ENCODE measurements at places on chromosomes 1 and 21.

GRCh38 chr1:31327381-31327780 lies 30.5 kb downstream of the ZCCHC17 start:
- DNase-seq = no peak

DNA sequence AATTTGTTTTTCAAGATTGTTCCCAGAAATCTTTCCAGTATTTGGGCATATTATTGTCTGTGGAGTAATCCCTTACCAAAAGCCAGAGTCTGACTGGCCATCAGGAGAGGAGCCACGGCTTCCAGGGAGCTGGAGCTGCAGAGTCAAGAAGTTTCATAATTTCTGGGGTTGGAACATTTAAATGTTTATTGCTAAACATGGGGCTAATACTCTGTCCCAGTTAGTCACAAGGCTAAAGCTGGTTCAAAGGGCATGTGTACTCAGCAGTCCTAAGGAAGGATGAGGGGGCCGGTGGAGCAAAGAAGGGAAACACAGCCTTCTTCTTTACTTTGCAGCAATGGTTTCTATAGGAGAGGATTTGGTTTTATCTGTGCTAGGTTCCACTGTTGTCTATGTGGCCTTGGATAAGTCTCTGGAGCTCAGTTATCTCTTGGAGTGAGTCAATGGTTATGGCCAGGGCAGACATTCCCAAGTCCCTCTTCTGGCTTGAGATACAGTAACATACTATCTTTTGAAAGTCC lies 9.5 kb downstream of the DENND2D start:
- DNase-seq = no peak

- no peak for DNase-seq
Observed at GRCh38 chr1:36328713-36329112, 5.3 kb upstream of the EVA1B start.

- DNase-seq = no peak
Observed at GRCh38 chr1:203692565-203693470, 66.2 kb downstream of the ATP2B4 start.

DNA sequence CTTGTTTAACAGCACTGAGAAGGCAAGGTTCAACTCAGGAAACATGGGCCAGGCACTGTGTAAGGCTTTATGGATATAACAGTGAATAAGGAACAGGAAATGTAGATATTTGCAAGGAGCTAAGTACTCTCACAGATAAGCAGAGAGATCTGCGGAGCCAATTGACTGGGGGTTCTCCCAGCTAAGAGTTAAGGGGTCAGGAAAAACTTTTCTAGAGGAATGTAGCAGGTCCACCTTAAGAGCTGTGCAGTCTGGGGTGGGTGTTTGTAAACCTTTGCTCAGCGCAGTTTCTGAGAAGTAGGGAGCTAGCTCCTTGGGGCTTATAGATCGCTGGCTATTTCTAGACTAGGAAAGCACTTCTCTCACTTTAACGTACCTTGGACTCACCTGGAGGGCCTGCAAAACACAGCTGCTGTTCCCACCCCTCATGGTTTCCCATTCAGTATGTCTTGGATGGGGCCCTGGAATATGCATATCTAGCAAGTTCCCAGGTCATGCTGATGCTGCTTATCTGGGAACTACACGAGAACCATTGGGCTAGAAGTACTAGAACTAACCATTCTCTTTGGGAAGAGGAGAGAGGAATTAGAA lies 51.7 kb downstream of the TLCD4 start:
- DNase-seq = no peak

DNA sequence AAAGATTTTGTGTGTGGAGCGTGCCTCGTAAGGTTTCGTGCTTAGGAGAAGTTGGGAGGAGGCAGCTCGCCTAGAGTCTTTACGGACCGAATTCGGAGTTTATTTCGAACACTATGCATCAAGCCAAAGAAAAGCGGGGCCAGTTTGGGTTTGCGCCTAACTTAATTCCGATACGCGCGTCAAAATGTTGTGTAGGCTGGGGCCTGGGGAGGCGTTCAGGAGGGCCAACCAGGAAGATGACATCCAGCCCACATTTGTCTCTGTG lies 6.4 kb downstream of the FOXD2 start:
- no peak for DNase-seq

GRCh38 chr21:29453511-29453910 lies 154.8 kb downstream of the BACH1 start:
- DNase-seq = no peak

GRCh38 chr1:228818928-228819630 lies 83.8 kb downstream of the RHOU start:
- DNase-seq = no peak

DNA sequence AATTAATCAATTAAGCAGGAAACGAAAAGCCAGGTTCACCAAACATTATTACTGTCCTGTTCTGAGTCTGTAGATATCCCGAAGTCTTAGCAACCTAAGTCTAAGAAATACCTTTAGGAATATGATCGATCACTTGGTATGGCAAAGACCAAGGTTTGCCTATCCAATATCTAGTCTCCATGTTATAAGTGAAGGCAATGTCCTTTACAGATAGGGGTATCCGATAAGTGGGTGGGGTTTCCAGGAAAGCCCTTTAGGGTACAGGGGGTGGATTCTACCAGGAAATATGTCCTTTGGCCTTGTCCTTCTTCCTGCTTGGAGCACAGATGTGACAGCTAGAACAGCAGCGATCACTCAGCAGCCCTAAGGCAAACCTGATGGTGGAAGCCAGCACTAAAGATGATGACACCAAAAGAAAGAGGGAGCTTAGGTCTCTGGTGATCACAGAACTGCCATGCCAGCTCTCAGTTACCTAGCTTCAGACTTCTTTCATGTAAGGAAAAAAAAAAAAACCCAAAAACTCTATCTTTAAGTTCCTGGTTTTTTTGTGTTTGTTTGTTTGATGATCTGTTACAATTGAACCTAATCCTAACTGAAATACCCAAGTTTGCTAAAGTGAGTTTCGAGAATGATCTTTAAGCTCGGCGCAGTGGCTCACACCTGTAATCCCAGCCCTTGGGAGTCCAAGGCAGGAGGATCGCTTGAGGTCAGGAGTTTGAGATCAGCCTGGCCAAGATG lies 40.8 kb downstream of the DSTYK start:
- no peak for DNase-seq

DNA sequence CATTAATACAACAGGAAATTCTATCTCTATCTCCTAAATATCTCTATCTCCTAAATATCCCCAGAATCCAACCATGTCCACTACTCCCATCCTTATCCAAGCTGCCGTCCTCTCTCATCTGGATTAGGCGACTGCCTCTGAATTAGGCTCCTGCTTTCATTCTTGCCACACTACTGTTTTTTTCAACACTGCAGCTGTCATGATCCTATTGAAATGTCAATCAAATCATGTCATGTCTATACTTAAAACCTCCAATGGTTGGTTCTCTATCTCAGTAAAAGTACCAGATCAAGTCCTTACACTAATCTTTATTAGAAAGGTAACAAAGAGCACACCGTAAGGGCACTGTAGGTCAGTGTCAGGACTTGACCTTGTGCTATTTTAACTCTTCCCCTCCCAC lies 82.0 kb upstream of the NFIA start:
- no peak for DNase-seq

DNA sequence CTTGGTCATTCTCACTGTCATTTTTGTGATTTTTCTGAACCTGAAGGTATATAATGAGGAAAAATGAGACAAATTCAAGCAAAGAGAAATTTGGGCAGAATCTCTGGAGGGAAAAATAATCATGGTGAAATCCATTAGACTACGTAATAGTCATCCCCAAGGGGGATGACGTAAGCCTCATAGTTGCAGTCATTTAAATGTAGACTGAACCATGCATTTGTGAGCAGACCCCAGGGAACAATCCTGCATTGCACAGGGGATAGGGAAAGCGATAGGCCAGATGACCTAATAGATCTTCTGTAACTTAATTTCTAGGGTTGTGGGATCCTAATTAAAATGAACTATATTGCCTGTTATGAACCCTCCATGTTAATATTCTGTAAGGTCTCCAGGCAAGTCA lies 167.4 kb upstream of the C1orf21 start:
- DNase-seq = no peak

DNA sequence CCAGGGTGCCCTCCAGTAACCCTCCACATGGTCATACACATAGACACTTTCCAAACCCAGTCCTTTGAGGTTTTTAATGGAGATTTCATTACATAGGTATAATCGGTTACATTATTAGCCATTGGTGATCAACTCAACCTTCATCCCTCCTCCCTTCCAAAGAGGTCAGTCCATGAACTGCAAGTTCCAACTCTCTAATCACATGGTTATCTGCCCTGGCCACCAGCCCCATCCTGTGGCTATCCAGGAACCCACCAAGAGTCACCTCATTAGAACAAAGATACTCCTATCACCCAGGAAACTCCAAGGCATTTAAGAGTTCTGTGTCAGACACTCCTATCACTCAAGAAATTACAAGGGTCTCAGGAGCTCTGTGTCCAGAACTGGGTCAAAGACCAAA lies 12.2 kb downstream of the ATP1A4 start:
- no peak for DNase-seq

GRCh38 chr1:206842854-206843253 lies 22.6 kb upstream of the IL20 start:
- no peak for DNase-seq

- peak; percentile 54 for DNase-seq
Observed at GRCh38 chr1:156704930-156705320, 458 bp downstream of the CRABP2 start.

- DNase-seq = no peak
Observed at GRCh38 chr1:1284221-1285101, 4.2 kb downstream of the SCNN1D start.

DNA sequence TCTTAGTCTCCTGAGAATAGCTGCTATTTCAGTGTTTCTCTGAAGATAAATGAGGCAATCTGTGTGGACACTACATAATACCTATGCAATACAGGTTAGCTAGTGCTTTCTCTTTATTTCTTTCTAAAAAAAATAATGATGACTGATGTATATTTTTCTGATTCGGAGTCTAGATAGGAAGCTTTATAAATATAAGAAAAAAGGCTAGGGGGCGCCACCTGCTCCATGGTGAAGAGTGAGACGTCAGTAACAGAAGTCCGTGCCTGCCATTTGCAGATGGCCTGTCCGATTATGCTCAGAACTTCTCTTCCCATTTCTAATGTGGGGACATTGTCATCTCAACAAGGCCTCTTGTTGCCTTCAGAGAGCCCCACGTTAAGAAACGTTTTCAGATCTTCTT lies 26.4 kb downstream of the QSOX1 start:
- no peak for DNase-seq

- DNase-seq = no peak
Observed at GRCh38 chr1:158002022-158002630, 8.7 kb downstream of the KIRREL1 start.

- no peak for DNase-seq
Observed at GRCh38 chr1:151197863-151198253, 494 bp upstream of the PIP5K1A start.

- DNase-seq = no peak
Observed at GRCh38 chr21:45366931-45367401, 38.0 kb upstream of the COL18A1 start.

DNA sequence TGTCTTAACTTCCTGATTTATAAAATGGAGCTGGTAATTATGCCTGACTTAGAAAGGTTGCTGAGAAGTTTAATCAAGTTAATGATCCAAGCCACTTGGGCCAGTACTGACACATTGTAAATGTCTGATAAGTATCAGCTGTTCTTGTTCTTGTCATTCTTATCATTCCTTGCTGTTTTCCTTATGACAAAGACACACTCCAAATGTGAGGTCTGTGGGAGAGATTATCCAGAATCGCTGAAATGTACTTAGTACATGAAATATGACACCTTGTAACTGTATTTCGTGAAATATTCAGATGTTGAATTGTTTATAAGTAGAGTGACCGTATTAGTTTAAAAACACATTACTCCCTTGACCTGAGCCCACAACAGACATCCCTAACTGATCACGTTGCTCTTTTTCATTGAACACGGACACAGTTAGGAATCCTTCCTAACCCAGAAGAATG lies 6.1 kb downstream of the AADACL4 start:
- DNase-seq = no peak

- DNase-seq = no peak
Observed at GRCh38 chr1:151011154-151011850, 3.1 kb downstream of the PRUNE1 start.

GRCh38 chr1:44603718-44604117 lies 70.6 kb downstream of the TMEM53 start:
- DNase-seq = no peak

- DNase-seq = peak; percentile 3
Observed at GRCh38 chr1:13517193-13517812, 3.5 kb upstream of the LRRC38 start.

DNA sequence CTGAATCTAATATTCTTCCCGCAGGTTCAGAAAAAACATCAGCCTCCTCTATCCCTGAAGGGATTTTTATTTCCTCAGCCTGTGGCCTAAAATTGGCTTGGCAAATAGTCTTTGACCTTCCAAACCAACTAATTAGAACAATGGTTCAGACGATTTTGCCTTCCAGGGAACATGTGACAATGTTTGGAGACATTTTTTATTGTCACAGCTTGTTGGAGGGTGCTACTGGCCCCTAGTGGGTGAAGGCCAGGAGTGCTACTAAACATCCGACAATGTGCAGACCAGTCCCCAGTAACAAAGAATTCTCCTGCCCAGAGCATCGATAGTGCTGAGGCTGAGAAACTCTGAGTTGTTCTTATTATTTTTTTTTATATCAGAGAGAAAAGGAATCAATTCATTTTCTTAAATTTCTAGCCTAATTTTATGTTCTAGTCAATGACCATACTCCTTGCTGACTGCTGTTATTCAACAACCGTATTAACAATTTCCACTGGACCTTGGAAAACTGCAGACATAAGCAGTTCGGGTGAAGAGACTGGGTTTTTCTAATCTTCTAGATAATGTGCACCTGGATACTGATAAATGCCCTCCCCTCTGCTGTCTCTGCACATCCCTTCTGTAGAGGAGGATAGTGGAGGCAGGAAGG lies 280.7 kb downstream of the LMX1A start:
- no peak for DNase-seq

DNA sequence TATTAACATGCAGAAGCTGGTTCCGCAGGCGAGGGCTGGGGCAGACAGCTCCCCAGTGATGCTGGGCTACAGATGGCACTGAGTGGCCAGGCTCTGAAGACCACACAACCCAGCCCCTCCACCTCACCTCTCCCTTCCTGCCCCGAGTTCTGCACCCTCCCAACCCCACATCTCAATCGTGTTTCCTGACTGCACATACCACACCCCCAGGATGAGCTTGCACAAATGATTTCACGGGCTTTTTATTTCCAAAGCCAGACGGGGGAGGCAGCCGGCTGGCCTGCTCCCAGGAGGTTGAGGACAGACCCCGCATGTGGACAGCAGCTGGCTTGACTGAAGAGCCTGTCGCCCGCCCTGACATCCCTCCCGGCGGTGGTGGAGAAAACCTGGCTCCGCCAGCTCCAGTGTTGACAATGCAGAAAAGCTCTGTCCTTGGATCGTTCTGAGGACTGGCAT lies 21.4 kb upstream of the ALDH4A1 start:
- DNase-seq = no peak

DNA sequence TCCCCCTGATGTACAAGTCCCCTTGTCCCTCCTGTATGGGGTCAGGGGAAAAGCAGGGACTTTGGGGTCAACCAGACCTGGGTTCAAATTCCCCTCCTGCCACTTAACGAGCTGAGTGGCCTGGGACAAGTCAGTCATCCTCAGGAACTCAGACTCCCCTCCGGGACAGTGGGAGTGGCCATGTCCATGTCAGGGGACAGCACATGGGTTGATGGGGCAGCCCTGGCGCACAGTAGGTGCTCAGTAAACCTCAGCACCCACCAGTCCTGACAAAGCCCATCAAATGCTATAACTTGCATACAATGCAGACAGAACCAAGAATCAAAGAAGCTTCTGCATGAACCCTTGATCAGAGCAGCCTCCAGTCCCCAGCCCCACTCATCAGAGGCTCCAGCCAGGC lies 30.0 kb downstream of the MATN1 start:
- DNase-seq = no peak
